ENCODE measurements at places on chromosomes 1 and 21. TPM values are rescaled to one million over a fixed set of nuclear protein-coding genes. Genes with fewer than 3 reads are reported as not detected.
A peak's percentile ranks its signal among the peaks of the same experiment; 100 is the strongest.

DNA sequence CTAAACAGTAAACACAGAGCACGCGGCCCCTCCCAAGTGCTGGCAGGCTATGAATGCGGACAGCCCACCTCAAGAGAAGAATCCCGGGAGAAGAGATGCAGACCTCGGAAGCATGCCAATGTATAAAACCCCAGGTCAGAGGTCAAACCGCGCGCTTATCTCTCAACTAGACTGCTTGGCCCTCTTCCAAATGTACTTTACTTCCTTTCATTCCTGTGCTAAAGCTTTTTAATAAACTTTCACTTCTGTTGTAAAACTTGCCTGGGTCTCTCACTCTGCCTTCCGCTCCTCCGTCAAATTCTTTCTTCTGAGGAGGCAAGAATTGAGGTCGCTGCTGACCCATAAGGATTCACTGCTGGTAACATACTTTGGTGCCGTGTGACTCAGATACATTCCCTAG, 216.0 kb downstream of the S1PR1 start:
- no peak overlapping the region for H3K27ac ChIP-seq
- peaks cover 6% of the 10 kb centered on the region for H3K36me3 ChIP-seq
- no peak overlapping the region for H3K4me3 ChIP-seq

DNA sequence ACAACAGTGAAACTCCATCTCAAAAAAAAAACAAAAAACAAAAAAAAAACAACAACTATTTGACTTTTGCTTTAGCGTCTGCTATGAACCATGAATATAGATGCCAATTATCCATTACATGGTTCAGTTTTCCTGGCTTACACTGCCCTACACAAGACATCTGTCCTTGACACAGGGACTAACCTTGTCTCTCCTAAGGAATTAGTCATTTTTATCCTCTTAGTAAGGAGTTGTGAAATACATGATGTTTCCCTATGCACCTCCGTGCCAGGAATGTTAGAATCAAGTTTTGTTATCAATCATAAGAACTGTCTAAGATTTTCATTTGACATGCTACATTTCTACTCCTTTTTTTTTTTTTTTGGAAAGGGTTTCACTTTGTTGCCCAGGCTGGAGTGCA, 241.8 kb downstream of the KIF26B start:
- H3K4me3 ChIP-seq, result no peak overlapping the region
- H3K36me3 ChIP-seq, result no peaks in the 10 kb centered on the region
- no peak overlapping the region for H3K27ac ChIP-seq
- no peaks in the 10 kb centered on the region for H3K4me1 ChIP-seq
- DNase-seq, result no peak

DNA sequence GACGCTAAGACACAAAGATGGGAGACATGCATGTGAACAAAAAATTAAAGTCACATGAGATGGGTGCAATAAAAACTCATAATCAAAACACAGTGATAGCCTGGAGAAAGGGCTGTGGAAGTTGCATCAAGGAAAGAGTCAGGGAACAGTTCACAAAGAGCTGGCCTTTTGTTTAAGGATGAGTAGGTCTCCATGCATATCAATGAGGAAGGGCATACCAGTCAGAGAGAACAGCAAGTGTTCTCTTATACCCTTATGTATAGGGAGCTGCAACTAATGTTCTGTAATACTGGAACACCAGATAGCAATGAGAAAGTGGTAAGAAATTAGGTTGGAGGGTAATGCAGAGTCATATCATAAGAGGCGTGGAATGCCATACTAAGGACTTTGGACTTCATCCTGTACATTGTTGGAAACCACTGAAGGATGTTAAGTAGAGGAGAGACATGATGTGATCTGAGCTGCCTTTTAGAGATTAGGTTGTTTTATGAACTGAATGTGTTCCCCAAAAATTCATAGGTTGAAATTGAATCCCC, 46.7 kb upstream of the SAMD13 start:
- DNase-seq, result no peak
- no peak overlapping the region for H3K4me3 ChIP-seq
- no peaks in the 10 kb centered on the region for H3K27me3 ChIP-seq
- no peak overlapping the region for H3K27ac ChIP-seq
- no peaks in the 10 kb centered on the region for H3K4me1 ChIP-seq

DNA sequence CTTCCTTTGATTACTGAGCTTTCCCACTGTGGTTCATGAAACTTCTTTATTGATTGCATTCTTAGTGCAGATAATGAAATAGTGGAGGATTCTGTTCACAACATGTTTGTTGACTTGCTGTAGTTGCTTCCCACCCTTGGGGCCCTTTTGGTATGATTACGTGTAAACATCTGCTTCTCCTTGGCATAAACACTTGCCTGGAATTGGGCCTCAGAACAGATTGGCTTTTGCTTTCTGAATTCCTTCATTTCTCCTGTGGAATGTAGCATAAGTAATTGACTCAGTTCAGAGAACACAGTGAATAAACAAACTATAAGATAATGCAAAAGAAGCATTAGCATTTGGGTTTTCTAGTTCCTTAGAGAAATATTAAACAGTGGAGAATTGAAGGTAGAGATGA, 59.5 kb upstream of the LAMC2 start:
- DNase-seq, result no peak
- no peak overlapping the region for H3K4me3 ChIP-seq
- H3K27ac ChIP-seq, result no peak overlapping the region
- H3K4me1 ChIP-seq, result no peaks in the 10 kb centered on the region

GRCh38 chr1:53681977-53682685, 56.8 kb downstream of the GLIS1 start:
- H3K27ac ChIP-seq, result no peak overlapping the region
- no peak overlapping the region for H3K4me3 ChIP-seq
- DNase-seq, result peak; percentile 69

GRCh38 chr1:235931171-235931738, 64.5 kb upstream of the LYST start:
- no peaks in the 10 kb centered on the region for H3K36me3 ChIP-seq
- H3K27ac ChIP-seq, result no peak overlapping the region
- peaks cover 17% of the 10 kb centered on the region for H3K4me1 ChIP-seq
- H3K4me3 ChIP-seq, result no peak overlapping the region

DNA sequence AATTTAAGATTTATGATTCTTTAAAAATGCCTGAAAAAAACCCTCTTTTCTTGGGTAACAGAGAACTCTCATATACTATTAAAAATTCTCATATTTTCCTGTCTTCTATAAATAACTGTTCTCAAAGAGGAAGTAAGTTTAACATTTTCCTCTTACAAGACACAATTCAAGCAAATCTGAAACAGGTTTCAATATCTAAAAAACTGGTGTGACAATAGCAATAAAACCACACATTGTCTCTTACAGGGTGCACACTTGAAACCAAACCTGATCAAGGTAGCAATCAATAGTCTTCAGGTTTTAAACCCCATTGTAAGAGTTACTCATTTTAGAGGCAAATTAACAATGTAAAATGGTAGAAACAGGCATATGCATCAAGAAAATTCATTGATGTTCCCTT, 28.0 kb downstream of the FUBP1 start:
- no peak for DNase-seq
- H3K36me3 ChIP-seq, result peaks cover 65% of the 10 kb centered on the region
- no peaks in the 10 kb centered on the region for H3K27me3 ChIP-seq

DNA sequence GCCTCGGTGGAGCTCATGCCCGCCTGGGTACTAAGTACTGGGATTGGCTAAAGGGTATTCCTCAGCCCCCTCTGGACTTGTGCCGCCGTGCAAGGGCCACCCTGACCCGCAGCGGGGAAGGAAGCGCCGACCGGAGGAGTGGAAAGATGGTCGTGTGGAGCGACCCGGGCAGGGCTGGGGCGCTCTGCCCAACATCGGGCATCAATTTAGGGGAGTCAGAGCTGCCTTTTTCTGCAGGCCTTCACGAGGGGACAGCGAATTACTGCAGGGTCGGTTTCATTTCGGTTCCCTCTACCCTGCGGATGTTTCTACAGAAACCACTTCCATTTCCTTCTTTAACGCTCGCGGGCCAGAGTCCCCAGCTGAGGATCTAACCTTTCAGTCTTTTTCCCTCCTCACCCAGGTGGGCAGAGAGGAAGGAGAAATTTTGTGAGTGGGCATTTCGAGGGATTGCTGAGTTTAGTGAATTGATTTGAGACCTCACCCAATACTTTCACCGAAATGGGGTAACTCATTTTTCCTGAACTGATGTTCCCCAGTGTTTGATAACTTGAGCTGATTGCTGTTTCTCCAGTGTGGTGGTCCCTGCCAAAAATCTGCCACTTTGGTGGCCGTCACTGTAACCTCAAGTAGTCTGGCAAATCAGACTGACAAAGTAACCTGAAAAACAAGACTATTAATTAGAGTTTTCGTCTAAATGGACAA, 1.1 kb downstream of the TOR1AIP1 start:
- peak overlapping the region; percentile 87 for H3K4me3 ChIP-seq
- no peaks in the 10 kb centered on the region for H3K27me3 ChIP-seq
- DNase-seq, result no peak
- peak overlapping the region; percentile 98 for H3K27ac ChIP-seq

DNA sequence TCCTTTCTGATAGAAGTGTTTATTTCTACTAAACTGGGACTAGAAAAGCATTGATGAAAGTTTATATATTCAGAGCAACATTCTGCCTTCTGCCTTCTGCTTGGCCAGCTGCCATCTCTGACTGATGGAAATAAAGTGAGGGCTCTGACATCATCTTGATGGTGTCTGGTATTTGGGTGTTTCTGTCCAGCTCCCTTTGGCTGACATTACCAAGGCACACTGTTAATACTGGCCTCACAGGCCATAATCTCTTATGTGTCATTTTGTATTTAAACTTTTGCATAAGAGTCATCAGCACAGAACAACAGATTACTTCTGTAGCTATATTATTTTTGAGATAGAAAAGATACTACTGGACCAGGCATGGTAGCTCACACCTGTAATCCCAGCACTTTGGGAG, 216.9 kb downstream of the RYR2 start:
- no peaks in the 10 kb centered on the region for H3K36me3 ChIP-seq
- no peak overlapping the region for H3K4me3 ChIP-seq
- peaks cover 6% of the 10 kb centered on the region for H3K27me3 ChIP-seq
- no peaks in the 10 kb centered on the region for H3K4me1 ChIP-seq
- H3K27ac ChIP-seq, result no peak overlapping the region

DNA sequence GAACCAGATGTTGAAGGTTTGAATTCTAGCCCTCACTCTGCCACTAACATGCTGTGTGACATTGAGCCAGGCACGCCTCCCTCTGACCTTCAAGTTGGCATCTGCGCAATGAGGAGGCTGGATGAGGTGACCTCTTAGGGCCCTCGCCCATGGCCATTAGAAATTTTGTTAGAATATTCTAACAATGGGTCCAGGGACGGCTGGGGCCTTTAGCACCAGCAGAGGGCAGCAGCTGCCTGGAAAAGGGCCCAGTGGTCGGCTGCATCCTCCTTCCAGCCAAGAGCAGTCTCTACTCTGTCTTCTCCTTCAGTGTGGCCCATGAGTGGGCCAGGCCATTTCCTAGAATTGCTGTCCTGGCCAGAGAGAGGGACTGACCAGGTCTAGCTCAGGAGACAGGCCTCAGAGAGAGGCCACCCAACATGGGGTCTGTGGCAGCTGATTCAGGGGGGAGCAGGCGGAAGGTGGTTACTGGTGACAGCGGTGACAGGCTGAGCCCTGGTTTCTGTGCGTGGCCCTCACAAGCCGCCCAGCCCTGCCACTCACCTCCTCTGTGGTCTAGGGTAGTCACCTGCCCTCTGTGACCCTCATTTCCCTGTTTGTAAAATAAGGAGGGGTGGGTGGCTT, 101.3 kb upstream of the ACTL8 start:
- H3K27ac ChIP-seq, result no peak overlapping the region
- DNase-seq, result peak; percentile 56
- H3K36me3 ChIP-seq, result no peaks in the 10 kb centered on the region
- no peaks in the 10 kb centered on the region for H3K4me1 ChIP-seq

DNA sequence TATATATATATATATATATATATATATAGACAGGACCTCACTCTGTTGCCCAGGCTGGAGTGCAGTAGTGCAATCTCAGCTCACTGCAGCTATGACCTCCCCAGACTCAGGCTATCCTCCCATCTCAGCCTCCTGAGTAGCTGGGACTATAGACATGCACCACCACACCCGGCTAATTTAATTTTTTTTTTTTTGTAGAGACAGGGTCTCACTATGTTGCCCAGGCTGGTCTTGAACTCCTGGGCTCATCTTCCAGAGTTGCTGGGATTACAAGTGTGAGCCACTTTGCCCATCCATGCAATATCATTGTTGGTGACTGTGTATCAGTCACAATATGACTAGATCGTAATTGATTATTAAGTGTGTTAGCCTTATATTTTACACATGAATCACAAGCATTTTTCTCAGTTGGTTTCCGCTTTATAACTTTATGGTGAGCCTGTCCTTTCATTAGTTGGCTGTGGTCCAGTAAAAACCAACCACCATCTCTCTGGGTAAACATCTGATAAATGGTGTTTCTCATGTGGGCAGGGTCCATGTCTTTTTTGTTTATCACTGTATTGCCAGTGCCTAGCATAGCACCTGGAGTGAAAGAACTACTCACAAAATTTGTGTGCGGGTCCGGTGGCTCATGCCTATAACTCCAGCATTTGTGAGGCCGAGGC, 63.6 kb downstream of the MYOM3 start:
- H3K4me1 ChIP-seq, result peaks cover 6% of the 10 kb centered on the region
- no peak overlapping the region for H3K4me3 ChIP-seq
- no peak for DNase-seq

DNA sequence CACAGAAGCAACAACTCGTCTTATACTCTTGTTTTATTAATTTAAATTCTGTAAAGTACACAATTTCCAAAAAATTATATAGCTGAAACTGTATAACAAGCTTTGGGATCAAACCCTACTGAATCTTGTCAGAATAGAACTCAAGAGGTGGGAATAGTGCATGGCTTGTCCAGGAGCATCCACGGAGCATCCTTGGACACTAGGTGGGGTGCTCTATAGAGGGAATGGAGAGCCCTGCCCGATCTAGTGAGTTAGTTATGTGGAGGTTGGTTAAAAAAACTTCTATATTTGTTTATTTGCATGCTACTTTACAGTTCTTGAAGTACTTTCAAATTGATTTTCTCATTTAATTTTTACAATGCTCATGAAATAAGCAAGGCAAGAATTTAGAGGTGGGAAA, 28.3 kb downstream of the ROR1 start:
- no peak for DNase-seq
- no peak overlapping the region for H3K4me3 ChIP-seq
- H3K27me3 ChIP-seq, result peaks cover 4% of the 10 kb centered on the region

GRCh38 chr1:203722909-203723308, 42.1 kb upstream of the LAX1 start:
- H3K27ac ChIP-seq, result no peak overlapping the region
- H3K36me3 ChIP-seq, result peaks cover 32% of the 10 kb centered on the region
- DNase-seq, result no peak
- H3K4me3 ChIP-seq, result no peak overlapping the region
- no peaks in the 10 kb centered on the region for H3K4me1 ChIP-seq

GRCh38 chr1:97791251-97791650, 129.6 kb downstream of the DPYD start:
- H3K27me3 ChIP-seq, result no peaks in the 10 kb centered on the region
- no peak overlapping the region for H3K4me3 ChIP-seq
- H3K36me3 ChIP-seq, result no peaks in the 10 kb centered on the region
- H3K4me1 ChIP-seq, result peaks cover 31% of the 10 kb centered on the region
- no peak for DNase-seq

GNAT2 gene
- 0.26 TPM for total RNA-seq

SLC30A2 gene
- not detected for total RNA-seq

CELA3A gene
- not detected for total RNA-seq

CASZ1 gene
- 3.7 TPM for total RNA-seq

SYT11 gene
- total RNA-seq, result 14.8 TPM

Data from activated CD4-positive, alpha-beta T cell treated with anti-CD3 and anti-CD28 coated beads for 36 hours (primary cell).